ENCODE measurements at places on chromosomes 6 and 20. TPM values are rescaled to one million over a fixed set of nuclear protein-coding genes. Genes with fewer than 3 reads are reported as not detected.

The JPH2 gene
- total RNA-seq = 2.9 TPM

The FGD2 gene
- total RNA-seq = not detected

The ALDH5A1 gene
- total RNA-seq = 1.9 TPM

The HMGCLL1 gene
- total RNA-seq = 1.4 TPM

The C6orf58 gene
- total RNA-seq = not detected

The NKAIN4 gene
- 1.4 TPM for total RNA-seq
